ENCODE measurements at places on chromosomes 12 and 14.

DNA sequence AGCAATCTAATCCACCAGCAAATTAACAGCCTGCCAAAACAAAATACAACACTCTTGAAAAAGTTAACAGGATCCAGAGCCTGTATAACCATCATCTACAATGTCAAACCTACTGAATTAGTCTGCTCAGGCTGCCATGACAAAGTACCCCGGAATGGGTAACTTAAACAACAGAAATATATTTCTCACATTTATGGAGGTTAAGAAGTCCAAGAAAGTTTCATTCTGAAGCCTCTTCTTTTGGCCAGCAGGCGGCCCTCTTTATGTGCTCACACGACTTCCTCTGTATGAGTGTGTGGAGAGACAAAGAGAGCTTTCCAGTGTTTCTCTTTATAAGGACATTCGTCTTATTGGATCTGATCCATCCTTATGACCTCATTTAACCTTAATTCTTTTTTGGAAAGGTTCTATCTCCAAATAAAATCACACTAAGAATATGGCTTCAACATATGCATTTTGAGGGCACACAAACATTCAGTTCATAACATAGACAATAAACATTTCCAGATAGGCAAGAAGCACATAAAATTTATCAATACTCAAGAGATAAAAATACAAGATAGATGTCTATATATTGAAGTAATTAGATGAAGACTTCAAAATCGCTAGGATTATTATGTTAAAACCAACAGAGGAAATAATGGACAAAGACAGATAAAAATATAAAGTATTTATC, 5.9 kb upstream of the RERG start:
- no peak for DNase-seq

DNA sequence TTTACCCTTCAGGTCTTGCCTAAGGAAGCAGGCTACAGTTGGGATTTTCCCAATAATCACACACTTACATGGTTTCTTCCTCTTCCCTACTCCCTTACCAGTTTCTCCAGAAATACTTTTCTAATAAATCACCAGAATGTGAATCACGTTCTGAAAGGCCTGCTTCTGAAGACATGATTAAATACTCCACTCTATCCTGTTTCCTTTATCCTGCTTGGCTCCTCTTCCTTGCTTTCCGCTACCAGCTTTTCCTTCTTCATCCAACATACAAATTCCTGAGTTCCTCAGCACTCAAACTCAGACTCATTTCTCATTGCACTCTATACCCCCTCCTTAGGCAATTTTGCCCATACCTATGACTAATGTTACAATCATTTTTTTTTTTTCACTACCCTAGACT, 118.3 kb downstream of the MGAT4C start:
- no peak for DNase-seq

DNA sequence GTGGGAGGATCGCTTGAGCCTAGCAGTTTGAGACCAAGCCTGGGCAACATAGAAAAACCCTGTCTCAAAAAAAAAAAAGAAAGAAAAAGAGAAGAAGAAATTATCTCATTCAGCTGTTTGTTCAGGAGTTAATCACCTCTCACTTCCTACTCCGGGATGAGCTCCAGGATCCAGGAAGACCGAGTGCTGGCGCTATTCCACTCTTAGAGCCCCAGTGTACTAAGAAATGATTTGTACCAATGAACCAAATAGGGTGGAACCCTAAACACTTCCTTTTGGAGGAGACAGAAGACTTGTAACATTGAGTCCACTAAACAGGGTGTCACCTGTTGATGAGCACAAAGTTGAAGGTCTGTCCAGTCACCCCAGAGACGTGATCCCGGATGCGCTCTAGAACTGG, 3.6 kb downstream of the ALKBH2 start:
- no peak for DNase-seq

GRCh38 chr12:100624571-100624970, 51.1 kb downstream of the GAS2L3 start:
- no peak for DNase-seq

- DNase-seq = no peak
Measured at GRCh38 chr12:66603981-66604479, 74.8 kb downstream of the GRIP1 start.

DNA sequence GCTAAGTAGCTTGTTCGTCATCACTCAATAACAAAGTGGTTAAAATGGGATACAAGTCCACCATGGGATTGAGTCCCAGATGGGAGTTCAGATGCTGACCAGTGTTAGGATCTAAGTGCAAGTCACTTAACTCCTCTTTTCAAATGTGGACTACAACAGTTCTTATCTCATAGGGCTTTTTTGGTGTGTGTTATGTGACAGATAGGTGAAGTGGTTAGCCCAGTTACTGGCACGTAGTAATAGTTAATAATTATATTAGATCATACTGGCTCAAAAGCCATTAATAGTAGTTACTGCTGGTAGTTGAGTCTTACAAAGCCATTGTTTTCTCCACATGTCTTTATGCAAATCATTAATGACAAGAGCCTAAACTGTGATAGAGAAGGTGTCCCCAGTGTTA, 73.2 kb downstream of the RCOR1 start:
- no peak for DNase-seq

DNA sequence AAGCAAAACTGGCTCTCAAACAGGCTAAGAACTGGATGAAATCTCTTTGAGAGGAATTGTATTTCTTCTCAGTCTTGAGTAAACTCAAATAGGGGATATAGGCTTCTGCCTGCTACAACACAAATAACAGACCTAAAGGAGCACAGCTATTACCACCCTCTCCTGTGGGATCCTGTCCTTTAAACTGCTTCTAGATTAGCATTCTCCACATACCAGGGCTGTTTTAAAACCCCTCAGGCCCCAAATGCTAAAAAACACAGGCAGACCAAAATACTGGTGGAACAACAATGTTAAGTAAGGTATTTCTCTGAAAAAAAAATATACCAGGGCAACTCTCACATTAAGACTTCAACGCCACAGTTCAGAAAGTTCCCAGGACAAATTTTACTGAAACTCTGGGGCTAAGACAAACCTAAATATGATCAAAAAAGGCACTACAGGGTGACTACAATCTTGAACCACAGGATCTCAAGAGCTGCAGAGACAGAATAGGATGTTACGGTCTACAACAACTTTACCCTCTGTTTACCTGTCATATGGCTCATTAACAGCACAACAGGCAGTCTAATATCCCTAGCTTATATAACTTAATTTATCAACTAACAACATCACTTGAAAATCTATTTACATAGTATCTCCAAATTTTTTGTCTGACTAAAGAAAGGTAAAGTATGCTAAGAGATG, 7.2 kb downstream of the CPNE8 start:
- no peak for DNase-seq

- no peak for DNase-seq
Measured at GRCh38 chr12:54251667-54252284, 28.1 kb downstream of the CBX5 start.

DNA sequence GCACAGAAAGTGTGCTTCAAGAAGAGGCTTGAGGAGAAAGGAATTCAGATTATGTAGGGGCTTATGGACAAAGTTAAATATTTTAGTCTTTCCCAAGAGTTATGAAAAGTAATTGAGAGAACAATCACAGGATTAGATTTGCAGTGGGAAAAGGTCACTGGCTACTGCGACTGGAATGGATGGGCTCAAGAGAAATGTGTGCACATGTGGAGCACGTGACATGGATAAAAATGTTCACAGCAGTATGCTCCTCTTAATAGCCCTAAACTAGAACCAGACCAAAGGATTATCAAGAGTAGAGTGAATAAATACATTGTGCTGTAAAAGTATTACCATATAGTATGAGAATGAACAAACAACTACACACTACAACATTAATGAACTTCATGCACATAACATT, 78.1 kb downstream of the ABCD2 start:
- DNase-seq = no peak

GRCh38 chr14:77659831-77660230, 43.4 kb upstream of the SPTLC2 start:
- no peak for DNase-seq

DNA sequence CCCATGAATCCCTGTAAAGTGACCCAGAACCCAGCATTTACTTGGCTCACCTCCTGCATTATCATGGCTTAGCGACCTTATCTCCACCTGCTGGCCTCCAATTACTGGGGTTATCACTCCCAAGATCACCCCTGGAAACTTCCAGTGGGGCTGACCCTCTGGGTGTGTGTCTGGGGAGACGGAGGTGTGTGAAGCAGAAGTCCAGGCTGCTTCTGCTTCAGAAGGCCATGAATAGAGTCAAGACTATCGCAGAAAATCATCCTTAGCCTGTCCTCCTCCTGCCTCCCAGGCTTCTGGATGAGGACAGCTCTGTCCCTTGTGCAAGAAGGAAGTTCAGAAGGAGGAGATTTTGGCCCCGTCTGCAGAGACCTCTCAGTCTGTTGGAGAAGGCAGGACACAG, 408 bp upstream of the KRT72 start:
- DNase-seq = no peak

- DNase-seq = no peak
Measured at GRCh38 chr14:72736308-72736707, 157.6 kb downstream of the DPF3 start.

GRCh38 chr12:107779077-107779831, 4.8 kb downstream of the ASCL4 start:
- no peak for DNase-seq

- peak; percentile 85 for DNase-seq
Measured at GRCh38 chr12:45727301-45727979, 2.1 kb upstream of the ARID2 start.

GRCh38 chr14:73467377-73467776, 9.0 kb upstream of the NUMB start:
- DNase-seq = no peak

DNA sequence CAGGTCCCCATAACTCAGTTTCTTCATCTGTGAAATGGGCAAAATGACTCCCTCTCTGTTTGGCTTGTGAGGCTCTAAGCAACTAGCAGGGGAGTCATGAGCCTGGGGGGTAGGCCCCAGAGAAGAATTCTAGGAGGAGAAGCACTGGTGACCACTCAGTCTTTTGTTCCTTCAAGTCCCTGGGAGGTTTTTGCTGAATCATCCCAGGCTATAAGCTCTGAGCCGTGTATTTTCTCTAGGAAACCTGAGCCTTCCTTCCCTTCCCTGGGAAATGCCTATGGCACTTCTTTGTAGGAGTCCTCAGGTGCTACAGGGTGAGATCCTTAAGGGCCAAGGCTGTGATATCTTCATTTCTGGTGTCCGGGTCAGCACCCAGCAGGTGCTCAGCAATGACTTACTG, 4.5 kb downstream of the RPH3A start:
- no peak for DNase-seq

- no peak for DNase-seq
Measured at GRCh38 chr12:80494836-80495235, 50.8 kb downstream of the PTPRQ start.

DNA sequence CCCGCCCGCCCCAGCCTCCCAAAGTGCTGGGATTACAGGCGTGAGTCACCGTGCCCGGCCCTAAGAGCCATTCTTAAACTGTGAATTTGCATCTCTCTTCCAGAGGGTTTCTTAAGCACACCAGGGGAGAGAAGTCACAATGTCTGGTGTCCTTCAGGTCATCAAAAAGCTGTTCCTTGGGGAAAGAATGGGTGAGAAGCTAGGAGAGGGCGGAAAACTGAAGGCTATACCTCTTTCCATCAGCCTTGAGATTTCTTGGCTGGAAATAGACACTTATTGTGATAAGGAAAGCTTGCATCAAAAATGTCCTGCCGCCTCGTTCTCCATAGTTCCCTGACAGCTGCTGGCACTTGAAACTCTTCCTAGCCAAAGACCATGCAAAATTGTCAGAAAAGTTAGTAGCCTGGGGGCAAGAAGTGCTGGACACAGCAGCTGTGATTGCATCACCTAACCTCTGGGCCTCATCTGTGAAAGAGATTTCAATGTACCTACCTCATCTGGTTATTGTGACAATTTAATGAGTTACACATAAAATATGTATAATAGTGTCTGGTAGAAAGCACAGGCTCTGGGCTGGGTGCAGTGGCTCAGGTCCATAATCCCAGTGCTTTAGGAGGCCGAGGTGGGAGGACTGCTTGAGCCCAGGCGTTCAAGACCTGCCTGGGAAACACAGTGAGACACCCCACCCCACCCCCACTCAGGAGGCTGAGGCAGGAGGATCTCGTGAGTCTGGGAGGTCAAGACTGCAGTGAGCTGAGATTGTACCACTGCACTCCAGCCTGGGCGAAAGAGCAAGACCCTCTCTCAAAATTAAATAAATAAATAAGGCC, 9.7 kb upstream of the UBC start:
- no peak for DNase-seq

DNA sequence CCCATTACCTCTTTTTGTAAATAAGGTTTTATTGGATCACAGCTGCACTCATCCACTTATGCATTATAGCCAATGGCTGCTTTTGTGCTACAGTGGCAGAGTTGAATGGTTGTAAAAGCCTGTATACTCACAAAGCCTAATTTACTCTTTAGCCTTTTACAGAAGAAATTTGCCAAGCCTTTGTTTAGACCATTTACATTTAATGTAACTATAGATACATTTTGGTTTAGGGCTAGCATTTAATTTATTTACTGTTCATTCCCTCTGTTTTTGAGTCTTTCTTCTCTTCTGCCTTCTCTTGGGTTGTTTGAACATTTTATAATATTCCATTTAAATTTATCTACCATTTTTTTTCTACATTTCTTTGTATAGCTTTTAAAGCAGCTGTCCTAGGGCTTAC, 217.1 kb upstream of the AMIGO2 start:
- no peak for DNase-seq

DNA sequence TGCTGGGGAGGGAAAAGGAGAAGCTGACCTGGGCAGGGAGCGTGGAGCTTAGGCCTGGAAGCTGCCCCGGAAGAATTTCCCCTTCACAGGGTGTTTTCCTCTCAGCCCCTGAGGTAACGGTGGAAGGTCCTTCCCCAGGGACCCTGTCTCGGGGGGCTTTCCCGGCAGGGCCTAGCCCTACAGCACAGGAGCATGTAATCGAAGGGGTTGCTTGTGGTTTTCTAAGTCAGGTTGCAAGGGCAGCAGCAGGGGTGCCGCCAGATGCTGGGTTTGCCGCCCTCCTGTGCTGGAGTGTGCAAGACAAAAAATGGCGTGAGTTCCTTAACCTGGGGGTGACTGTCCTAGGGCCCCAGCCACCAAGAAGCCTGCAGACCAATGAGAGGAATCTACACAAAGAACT, 1.6 kb upstream of the KRT74 start:
- no peak for DNase-seq

- no peak for DNase-seq
Measured at GRCh38 chr12:58639318-58639934, 280.9 kb downstream of the LRIG3 start.

DNA sequence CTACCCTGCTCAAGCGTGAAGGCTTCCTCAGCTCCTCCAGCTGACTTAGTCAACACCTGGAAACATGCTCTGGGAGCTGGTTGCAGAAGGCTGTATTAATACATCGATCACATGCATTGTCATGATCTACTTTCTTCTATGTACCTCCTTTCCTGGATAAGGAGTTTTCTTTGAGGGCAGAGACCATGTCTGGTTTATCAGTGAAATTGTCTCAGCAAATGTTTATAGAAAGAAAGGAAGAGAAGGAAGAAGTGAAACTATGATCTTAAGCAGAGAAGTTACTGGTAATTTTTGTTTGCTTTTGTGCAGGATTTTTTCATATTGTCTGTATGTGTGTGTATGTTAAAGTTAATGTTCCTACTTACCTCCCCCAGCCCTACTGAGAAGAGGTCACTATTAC, 4.5 kb downstream of the DYRK4 start:
- DNase-seq = no peak

GRCh38 chr12:42957561-42958290, 368.2 kb upstream of the PRICKLE1 start:
- no peak for DNase-seq

All from occipital lobe (tissue), 3 donors.